ENCODE measurements at places on chromosomes 3 and 15. TPM values are rescaled to one million over a fixed set of nuclear protein-coding genes. Genes with fewer than 3 reads are reported as not detected.

DNA sequence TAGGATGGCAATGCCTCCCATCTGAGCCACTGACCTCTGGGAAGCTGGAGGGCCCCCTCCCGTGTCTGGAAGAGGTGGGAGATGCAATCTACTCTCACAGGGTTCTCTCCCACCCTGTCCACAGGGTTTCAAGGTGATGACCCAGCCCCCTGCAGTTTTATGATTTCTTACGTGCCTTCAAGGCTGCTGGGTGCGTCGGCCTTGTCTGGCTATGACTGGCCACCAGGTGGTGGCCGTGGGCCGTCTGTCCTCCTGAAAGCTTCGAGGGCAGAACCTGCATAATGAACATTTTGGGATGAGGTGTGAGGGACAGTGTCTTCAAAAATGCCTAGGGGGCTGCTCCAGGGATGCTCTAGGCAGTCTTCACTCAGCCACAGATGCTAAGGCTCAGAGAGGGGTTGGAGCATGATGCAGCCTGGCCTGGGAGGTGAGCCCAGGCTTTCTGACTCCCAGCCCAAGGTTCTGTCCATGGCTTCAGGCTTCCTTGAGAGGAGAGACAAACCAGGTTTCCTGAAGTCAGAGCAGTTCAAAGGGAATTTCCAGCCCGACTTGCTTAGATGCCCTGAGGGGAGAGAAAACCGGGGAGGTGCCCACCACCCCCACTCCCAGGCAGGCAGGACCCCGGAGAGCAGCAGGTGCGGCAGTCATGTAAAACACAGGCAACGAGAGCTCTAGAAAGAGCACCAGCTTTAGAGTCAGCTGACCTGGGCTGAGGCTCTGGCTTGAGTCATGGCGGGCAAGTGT, 18.7 kb downstream of the ISG20 start:
- DNase-seq = no peak

GRCh38 chr15:39609166-39609916, 28.5 kb downstream of the THBS1 start:
- DNase-seq = no peak

Gene GTF2A2
- 18.8 TPM for total RNA-seq

Gene LHFPL4
- total RNA-seq = not detected

- DNase-seq = no peak
Measured at GRCh38 chr15:98384328-98385029, 263.9 kb upstream of the IGF1R start.

- no peak for DNase-seq
Measured at GRCh38 chr3:193010191-193010590, 92.5 kb upstream of the MB21D2 start.

GRCh38 chr3:195542316-195542697, 818 bp downstream of the PPP1R2 start:
- DNase-seq = no peak

DNA sequence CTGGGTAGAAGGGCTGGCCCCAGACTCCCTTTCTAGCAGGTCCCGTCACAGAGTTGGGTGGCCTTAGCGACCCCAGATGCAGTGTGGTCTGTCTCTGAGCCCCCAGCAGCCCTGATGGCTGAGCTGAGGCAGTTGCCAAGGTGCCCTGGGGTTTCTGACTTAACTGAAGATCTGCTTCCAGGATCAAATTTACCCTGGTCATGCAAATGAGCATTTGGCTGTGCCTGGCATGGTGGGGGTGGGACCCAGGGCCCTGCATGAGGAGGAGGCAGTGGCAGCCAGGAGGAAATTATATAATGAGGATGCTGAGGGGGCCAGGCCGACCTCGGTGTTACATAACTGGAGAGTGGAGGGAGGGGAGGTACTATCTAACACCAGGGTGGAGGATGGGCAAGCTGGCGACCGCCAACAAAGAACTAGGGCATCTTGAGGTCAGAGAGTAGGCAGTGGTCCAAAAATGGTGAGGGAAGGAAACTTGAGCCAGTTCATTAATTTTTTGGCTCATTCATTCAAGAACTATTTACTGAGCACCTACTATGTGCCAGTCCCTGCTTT, 16.4 kb downstream of the PLEKHO2 start:
- no peak for DNase-seq

Gene CNTN4
- total RNA-seq = 1.9 TPM

DNA sequence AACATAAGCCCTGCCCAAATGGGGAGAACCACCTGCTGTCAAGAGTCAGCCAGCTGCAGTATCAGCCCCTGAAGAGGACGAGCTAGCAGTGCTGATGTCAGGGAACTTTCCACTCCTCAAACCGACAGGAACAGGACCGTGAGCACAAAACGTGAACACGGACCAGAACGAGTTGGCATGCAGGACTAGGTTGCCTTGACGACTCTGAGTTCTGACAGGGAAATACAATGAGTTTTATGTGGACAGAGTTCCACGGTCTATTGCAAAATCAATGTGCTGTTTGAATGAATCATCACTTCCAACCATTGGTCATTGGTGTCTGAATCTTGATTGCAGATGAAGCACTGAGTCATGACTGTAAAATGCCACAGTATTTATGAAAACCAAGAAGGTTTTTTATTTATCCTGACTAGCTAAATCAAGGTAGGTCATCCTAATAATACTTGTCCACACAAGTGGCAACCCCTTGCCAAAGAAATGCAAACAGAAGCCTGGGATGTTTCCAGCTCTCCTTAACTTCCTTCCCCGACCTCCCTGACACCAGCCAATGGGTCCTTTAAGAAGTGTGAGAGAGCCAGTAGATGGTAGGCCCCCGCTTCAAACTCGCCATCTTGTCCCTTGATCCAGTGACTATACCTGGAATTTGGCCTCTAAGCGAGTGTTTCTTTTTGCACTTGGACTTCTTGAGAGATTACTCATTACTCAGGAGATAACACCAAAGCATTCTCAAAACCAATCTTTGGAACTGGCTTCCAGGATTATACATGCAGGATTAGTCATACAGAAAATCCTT, 119.6 kb downstream of the ASB7 start:
- peak; percentile 91 for DNase-seq

DNA sequence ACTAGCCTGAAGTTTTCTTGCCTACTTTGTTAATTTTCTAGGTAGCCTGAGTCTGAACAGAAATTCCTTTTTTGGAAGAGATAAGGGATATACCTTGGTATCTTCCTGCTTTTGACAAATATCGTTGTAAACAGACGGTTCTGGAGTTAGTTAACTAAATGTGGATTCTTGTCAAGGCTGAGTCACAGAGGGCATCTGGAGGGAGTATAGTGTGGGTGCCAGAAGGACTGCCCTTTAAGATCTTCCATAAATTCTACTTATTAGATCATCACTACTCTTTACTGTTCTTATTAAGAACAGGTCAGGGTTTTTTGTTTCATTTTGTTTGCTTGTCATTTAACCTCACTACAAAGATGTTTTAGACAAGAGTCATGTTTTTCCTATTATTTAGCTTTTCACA, 125.3 kb upstream of the SKOR1 start:
- no peak for DNase-seq

GRCh38 chr3:111595232-111595631, at the start of gene ZBED2:
ZBED2 (minus strand) TSS chr3:111595346; CDS start chr3:111594201, 1,145 bp downstream.
- no peak for DNase-seq

Gene MORF4L1
- 178 TPM for total RNA-seq

Gene GPR27
- 4.5 TPM for total RNA-seq

- DNase-seq = no peak
Measured at GRCh38 chr3:107065094-107065861, 312.0 kb upstream of the CCDC54 start.

DNA sequence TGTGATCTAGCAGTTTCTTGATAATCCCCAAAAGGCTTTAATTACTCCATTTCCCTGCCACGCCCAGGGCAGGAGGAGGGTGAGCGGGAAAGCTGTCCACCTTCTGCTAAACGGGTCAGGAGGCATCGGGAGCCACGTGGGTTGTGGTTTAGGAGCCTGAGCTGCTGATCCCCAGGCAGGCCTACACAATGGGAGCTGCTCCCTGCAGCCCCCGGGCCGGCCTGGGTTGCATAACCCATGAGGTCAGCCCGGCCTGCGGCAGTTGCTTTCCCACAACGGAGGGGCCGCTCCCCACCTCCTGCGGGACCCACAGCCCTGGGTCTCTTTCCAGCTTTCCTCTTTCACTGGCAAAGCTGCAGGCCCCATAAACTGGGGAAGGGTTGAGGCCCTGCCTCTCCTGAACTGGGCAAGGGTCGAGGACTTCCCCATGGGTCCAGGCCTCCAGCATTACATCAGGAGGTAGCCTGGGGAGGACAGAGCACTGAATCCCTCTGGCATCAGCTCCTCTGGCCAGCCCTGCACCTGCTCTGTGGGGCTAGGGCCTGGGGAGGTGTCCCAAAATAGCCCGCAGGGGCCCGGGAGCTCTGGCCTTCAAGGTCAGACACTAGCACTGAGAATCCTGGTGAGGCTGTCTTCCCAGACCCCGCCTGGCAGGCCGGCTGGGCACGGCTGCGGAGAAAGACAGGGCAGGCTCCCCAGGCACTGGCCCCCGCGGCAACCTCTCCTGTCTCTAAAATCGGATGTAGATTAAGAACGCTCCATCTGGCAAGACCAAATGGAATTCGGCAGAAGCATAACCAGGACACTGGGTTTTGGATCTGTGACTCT, 47.3 kb downstream of the ZDHHC19 start:
- no peak for DNase-seq

GRCh38 chr3:115720983-115721382, 97.7 kb downstream of the GAP43 start:
- no peak for DNase-seq

DNA sequence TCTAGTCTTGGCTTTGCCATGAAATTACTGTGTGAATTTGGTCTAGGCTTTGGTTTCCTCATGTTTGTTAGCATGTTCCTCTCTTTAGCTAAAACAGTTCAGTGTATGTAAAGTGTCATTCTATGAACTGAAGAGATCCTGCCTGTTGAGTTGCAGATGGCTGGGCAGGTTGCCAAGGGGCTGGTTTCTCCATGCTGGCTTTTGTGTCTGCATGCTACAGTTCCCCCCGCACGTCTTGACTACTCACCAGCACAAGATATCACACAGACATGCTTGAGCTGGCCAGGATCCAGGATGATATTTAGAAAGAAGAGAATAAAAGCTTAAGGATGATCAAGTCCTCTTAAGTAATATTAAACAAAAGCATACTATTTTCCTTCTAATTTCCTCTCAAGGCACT, 90.2 kb downstream of the CERS3 start:
- peak; percentile 70 for DNase-seq

Gene TMEM108
- total RNA-seq = 0.84 TPM

DNA sequence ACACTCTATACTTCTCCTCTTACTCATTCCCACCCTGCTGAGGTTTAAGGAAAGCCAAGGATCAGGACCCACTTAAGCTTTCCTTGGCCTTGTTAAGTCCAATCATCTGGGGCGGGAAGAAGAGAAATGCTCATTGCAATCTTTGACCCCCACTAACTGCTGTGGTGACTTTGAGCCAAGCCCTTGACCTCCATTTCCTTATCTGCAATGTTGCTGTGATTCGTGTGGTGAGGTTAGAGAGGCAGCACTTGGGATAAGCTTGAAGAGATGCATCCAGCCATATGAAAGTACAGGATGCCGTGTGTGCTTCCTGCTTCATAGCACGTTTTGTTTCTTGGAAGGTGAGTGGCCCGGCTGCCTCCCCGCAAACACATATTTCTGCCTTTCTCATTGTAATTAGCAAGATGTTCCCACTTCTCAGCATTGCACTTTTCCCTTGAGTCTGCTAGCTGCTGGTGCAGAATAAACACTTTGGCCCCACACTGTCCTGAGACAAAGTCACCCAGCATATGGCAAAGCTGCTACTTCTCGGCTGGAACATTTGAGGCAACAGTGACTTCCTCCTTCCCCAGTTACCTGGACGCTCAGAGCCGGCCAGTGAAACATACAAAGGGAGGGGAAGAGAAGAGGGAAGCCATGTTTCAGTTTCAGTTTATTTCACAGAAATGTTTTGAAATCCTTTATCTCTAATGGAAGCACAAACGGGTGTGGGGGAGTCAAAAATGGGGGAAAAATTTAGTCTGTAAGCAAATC, 10.5 kb upstream of the NUDT16 start:
- peak; percentile 31 for DNase-seq

Gene IDH3A
- total RNA-seq = 55.5 TPM

Gene A4GNT
- not detected for total RNA-seq

Gene DNAH1
- total RNA-seq = 5.9 TPM

DNA sequence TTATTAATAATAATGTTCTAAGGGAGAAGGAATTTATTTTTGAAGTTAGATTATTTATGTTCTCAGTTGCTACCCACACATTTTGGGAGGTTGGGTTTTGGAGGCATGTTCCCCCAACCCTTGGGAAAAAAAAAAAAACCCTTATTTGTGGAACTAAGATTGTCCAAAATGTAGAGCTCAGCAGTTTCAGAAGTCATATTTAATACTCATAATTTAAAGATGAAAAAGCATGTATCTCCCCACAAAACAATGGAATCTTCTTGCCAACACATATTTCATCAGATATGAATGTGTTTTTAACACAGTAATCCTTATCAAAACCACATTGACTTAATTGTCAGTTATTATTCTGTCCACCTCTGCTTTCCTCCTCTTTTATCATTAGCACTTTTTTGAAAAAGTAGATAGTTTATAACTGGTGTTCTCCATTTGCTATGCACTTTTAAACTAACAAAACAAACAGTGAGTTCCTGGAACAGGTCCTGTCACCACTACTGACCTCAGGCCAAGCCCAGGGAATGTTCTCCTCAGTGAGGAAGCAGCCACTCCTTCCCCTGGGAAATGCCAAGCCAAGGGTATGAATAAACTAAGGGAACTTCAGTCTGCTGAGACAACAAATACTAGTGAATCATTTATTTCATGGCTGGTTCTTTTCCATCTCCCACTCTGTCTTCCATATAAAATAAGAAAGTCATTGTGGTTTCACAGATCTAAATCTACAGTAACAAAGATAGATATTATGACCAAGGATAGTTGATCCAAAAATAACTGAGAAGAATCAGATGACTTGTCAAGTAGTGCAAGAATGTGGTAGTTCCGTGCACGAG, 414.4 kb upstream of the ALCAM start:
- DNase-seq = no peak

Gene RLBP1
- total RNA-seq = not detected

DNA sequence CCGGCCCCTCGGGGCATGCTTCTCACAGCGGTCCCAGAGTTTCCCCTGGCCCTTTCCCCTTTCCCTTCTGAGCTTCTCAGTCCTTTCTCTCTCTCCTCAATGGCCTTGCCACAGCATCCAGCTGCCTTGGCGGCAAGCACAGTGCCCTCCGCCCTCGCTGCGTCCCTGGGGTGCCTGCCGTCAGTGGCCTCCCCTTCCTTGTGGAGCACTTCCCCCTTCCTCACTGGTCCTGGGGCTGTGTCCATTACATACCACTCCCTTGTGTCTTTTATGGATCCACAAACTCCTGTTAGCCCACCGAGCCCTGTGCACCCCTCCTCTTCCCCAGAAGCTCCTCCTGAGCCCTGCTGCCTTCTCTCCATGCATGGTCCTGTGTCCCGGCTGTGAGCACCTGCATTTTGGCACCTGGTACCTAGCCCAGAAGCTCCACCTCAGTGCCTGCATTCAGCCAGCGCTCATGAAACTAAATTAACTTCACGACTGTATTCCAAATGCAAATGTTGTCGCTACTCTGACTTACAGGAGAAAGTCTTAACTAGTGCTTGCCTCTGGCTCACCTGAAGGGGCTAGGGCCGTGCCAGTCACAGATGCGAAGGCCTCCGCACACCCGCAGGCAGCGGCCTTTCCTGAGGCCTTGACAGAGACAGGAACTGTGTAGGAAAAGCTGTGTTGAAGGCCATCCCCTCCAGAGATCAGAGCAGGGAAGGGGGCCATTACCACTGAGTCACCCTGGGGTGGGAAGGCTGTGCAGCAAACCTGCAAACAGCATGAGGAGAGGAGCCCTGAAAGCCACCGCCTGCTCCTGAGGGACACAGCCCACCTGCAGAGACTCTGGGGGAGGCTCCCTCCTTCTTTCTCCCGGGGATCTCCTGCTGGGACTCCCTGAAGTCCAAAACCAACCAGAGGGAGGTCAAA, 19.1 kb upstream of the KLF13 start:
- peak; percentile 72 for DNase-seq
